ENCODE measurements at places on chromosomes 6 and 20.
A peak's percentile ranks its signal among the peaks of the same experiment; 100 is the strongest.

GRCh38 chr20:13862245-13862644 is 77.4 kb downstream of the NDUFAF5 start:
- DNase-seq = no peak

DNA sequence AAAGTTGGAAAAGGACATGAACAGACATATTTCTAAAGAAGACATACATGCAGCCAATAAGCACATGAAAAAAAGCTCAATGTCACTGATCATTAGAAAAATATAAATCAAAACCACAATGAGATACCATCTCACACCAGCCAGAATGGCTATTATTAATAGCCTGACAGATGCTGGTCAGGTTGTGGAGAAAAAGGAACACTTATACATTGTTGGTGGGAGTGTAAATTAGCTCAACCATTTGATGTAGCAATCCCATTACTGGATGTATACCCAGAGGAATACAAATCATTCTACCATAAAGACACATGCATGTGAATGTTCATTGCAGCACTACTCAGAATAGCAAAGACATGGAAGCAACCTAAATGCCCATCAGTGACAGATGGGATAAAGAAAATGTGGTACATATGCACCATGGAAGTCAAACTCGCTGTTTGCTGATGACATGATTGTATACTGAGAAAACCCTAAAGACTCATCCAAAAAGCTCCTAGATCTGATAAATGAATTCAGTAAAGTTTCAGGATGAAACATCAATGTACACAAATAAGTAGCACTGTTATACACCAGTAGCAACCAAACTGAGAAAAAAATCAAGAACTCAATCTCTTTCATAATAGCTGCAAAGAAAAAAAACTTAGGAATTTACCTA is 196.8 kb downstream of the ADGB start:
- DNase-seq = no peak

- DNase-seq = no peak
These were observed 57.6 kb upstream of the FRMD1 start for GRCh38 chr6:168136622-168137021.

DNA sequence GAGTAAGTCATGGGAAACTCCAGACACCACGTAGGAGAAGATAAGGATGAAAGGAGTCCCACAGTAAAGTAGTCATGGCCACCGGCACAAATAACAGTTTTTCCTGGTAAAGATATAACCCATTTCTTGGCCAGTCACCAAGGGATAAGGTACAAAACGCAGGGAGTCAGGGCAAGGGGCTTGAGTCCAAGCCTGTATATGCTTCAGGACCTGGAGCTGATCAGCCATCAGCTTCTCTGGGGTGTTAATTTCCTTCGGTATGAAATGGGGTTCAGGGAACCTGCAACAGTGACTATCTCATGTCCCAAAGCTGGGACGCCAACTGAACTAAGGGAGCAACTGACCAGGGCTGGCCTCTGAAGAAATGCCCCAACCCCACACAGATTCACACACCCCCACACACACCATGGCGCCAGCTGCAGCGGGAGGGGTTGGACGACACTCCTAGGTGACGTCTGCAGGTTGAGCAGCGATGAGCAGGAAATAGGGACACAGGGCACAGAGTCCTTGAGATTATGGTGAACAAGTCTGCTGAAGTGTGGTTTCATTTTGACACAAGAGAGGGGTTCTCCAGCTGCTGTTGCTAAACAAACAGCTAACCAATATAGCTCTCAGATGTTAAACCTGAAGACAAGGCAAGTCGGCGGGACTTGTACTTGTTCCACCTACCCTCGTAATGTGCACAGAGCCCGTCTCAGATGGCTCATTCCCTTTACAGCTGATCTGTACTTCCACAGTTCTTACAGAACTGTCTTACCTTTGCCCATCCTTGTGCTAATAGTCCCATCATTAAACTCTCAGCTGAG is 7.4 kb upstream of the ADTRP start:
- no peak for DNase-seq

DNA sequence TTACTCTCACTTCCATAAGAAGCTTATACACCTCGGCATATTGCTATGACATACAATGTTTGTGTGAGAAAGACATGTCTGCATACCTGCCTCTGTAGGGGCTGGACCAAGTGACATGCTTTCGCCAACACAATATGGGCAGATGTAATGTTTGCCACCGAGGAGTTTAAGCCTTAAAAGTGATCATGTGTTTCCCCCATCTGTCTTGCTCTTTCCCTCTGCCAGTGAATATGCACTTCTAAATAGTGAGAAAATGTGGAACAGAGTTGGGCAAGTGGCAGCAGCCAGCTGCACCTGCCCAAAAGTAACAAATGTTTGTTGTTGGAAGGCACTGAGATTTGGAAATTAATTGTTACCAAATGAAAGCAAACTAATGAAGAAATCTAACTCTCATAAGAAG is 274.8 kb upstream of the BTBD3 start:
- DNase-seq = no peak

DNA sequence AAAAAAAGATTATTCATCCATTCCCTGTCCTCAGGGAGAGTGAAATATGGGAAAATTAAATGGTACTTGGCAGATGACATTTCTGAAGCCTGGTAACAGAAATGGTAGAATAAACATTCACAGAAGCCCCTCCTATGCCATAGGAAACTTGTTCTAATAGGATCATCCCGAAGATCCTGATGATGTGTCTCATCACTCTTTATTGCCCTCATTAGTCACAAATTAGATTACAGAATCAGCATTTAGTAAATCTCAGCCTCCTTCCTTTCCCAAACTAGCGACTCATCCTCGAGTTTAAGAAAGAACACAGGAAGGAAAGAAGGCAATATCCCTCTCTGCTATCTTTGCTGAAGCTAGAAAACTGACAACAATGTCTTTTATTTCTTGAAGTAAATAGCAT is 154.4 kb downstream of the TMEM200A start:
- DNase-seq = no peak

DNA sequence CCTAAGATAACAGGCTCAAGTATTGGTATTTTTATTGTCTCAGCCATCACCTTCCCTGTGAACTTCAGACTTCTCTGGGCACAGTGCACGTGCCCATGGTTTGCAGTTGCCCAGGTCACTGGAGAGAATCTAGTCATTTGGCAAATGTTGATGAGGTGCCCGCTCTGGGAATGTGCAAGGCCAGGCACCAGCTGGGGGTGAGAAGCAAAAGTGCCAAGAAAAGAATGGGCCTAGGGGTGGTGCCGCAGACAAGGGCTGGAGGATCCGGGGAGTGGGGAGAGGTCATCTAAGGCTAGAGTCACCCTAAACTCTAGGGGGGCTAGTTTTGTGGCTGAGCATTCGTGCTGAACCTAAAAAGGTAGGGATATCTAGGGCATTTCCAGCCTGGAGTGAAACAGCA is 57.0 kb upstream of the VSTM2L start:
- DNase-seq = no peak

DNA sequence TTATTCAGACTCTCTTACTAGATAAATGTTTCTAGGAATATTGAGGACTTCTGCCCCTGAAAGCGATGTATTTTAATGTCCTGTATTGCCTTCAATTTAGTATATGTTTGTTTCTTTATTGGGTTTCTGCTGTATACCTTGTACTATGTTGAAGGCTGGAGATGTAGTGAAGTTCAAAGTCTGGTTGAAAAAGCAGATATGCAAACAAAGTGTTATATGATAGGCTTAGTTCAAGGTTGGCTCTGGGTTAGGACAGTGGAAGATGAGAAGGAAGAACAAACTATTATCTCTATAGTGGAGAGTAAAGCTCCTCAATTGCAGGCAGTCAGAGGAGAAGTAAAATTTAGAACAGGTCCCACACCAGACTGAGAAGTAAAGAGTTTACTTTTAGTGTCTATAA is 36.3 kb upstream of the ADGRG6 start:
- DNase-seq = no peak

DNA sequence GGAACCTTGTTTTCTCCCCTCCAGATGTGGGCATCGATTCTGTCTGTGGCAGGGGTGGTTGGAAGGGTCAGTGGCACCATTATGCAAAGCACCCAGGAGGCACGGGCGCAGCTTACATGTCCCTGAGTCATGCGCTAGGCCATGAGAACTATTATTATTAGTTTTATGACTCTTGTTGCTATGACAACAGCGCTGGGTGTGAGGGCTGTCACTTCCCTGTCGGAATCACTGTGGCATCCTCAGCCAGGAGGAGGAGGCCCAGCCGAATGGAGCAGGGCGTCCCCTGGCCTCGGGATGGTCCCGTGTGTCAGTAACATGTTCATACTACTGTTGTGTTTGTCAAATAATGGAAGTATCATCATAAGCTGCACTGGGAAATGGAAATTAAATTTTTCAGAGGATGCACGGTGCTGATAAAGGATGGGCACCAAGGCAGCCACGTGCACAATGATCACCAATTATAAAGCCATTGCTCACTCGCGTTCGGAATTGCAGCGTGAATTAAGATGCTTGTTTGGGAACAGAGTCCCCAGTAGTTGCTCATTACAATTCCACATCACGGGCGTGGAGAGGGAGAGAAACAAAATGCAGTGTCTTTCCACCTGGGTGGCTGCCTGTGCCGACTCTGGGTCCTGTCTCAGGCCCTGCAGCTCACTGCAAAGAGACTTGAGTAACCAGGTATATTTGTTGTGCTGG is 247.9 kb downstream of the CDH4 start:
- DNase-seq = no peak

DNA sequence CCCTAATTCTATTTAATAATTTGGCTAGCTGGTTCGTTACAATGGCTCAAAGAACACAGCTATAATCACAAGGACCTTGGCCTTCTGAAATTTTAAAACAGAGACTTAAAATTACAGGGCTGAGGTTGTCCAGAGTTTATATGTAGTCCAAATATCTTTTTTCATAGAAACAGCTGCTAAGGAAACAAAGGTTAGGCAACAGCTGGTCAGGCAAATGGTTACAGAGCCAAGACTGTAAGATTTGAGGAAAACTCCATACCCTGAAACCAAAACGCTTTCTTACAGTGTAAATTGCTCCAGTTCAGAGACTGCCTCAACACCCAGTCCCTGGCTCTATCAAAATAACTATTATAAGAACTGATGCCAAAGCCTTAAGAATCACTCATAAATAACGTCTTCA is 9.7 kb upstream of the ARHGAP18 start:
- DNase-seq = no peak

GRCh38 chr6:30603961-30604360 is 13.1 kb downstream of the PPP1R10 start:
- DNase-seq = no peak

DNA sequence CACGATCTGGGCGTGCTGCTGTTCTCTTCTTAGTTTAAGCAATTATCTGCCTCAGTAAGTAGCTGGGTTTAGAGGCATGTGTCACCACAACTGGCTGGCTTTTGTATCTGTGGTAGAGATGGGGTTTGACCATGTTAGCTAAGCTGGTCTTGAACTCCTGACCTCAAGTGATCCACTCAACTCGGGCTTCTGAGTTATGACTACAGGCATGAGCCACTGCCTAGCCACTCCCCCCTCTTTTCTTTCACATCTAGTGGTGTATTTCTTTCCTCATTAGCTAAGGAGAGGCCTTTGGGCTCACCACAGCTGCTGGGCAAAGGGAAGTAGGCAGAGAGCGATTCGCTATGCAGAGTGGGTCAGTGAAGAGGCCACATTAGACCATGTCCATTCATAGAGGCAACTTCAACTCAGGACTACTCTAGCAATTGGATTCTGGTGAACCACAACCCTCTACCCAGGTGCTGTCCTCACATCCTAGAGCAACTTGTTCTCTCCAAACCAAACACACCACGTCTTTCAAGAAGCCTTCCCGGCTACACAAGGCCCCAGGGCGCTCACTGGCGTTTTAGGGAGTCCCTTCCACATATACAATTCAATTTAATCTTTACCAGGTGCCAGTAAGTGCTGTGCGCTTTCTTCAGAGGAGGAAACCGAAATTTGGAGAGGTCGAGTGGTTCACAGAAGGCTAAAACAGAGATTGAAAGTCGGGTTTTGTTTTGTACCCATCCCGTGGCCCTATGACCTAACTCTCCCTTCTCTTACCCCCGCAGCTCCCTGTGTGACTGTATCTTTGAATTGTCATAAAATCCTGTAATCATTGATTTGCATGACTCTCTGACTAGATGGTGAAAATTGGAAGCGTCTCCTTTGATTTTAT is 26.5 kb upstream of the GFOD1 start:
- no peak for DNase-seq

- no peak for DNase-seq
These were observed 250.8 kb downstream of the SMOC2 start for GRCh38 chr6:168691774-168692173.

GRCh38 chr6:72651174-72651573 is 29.3 kb downstream of the KCNQ5 start:
- no peak for DNase-seq

DNA sequence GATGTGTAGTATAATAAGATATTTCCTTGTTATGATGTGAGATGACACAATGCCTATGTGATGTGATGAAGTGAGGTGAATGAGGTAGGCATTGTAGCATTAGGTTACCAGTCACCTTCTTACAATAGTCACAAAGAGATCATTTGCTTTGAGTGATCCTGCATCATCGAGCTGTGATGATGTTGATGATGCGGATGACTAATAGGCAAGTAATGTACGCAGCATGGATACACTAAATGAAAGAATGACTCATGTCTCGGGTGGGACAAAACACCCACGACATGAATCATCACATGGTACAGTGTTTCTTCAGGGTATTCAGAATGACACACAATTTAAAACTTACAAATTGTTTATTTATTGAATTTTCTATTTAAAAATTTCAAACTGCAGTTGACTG is 806.3 kb upstream of the GJE1 start:
- no peak for DNase-seq

- DNase-seq = peak; percentile 64
These were observed 5.0 kb downstream of the BRD2 start for GRCh38 chr6:32973144-32974015.

- no peak for DNase-seq
These were observed 540.7 kb upstream of the BTBD3 start for GRCh38 chr20:11376998-11377397.

DNA sequence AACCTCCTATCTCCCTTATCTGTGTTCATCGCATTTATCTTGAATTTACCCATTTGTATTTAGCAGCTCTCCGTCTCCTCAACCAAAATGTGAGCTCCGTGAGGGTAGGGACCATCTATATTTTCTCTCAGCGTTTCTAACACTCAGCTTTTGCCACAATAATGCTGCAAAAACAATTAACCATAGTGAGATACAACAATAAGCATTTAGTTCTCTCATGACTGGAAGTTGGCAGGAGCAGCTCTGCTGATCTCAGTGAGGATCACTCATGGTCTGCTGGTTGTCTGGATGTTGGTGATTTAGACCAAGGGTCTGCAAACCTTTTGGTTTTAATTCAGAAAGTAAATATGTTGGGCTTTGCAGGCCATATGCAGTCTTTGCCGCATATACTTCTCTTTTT is 394.8 kb upstream of the RNF217 start:
- DNase-seq = no peak

GRCh38 chr20:2800521-2801285 is at the start of gene CPXM1:
CPXM1 (minus strand) TSS chr20:2800627; CDS start chr20:2800572, 55 bp downstream.
- peak; percentile 64 for DNase-seq

- DNase-seq = no peak
These were observed 198.0 kb downstream of the SIM1 start for GRCh38 chr6:100266494-100267401.
